Nucleus accumbens (tissue), 56 donors: ENCODE measurements at places on chromosomes 1 and 21.

DNA sequence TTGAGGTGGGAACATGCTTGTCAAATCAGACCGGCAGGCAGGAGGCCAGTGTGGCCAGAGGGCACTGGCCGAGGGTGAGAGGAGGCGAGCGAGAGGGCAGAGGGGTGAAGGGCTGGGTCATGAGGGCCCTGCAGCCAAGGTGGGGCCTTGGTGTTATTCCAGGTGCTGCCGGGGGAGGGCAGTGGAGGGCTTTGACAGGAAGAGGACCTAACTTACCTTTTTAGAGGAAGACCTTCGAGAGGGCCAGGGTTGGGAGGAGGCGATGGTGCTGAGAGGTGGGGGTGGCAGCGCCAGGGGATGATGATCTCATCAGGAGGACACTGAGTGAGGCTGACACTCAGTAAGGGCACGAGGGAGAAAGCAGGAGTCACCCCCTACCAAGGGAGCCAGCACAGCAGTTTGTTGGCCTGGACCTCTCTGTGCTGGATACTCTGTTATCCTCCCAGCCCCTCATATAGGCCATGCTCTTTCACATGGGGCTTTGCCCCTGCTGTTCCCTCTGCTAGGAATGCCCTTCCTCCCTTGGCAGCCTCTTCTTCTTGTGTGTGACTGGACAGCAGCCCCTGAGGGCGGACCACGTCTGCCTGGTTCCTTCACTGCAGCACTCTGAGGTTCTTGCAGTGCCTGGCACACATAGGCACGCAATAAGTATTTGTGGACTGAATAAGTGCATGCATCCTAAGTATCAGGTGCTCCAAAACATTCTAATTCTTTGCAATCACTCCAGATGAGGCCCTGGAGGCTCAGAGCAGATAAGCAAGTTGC is 7.5 kb upstream of the TTC22 start:
- no peak for DNase-seq

DNA sequence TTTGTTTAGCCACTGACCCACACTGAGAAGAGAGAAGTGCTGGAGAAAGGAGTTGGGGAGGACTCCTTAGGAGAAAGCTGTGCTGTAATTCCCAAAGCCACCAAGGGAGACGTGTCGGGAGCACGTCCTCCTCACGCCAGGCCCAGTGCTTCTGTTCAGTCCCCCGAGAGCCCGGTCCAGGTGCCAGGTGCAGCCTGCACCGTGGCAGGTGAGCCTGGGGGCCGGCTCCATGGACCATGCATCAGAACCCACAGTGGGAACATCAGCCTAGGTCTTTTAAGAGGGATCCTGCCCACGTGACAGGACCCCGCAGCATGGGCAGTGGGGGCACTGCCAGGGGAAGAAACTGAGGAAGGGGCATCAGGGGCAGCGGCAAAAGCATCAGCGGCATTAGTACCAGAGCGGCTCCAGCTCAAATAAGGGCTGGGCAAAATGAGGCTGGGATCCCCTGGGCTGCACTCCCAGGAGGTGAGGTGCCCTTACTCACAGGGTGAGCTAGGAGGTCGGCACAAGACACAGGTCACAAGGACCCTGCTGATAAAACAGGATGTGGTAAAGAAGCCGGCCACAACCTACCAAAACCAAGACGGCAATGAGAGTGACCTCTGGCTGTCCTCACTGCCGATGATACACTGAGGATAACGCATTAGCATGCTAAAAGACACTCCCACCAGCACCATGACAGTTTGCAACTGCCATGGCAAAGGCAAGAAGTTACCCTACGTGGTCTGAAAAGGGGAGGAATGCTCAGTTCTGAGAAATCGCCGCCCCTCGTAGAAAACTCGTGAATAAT is 24.6 kb upstream of the PRDM15 start:
- no peak for DNase-seq

- DNase-seq, result no peak
Observed at GRCh38 chr1:41358131-41359021, 2.9 kb upstream of the FOXO6 start.

DNA sequence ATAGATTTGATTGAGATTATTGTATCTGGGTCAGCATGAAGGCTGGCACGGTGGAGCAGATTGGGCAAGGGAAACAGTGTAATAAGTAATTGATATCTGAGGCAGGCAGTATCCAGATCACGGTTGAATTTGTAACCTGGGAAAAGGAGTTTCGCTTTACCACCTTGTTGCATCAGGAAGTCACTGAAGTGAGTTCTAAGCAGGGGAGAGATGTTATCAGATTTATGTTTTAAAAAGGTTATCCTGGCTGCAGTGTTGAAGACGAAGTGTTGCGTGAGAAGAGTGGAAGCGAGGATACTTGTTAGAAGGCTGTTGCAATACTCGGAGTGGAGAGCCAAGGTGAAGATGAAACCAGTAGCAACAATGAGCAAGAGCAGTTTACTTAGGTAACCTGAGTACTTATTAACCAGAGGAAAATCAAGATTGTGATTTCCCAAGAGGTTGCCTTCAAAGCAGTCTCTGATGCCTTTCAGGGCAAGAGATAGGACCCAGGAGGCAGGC is 77.8 kb downstream of the LHX9 start:
- DNase-seq, result no peak

DNA sequence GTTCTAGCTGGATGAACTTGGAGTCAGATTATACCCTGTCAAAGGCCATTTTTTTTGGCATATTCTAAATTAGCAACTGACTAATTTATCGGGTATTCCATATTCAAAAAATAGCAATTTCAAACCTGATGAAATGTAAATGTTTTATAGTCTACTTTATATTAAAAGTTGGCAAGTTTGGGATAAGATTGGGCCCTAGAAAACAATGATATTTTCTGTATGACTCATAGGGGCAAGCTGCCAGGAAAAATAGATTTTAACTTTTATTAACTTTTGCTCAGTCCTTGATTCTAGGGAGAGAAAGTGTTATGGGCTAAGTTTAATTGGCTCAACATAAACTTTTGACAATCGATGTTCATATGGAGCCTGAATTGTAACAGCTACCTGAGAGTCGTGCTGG is 576.9 kb upstream of the B3GALT2 start:
- DNase-seq, result no peak

- DNase-seq, result no peak
Observed at GRCh38 chr1:87226341-87226760, 102.3 kb upstream of the LMO4 start.

- DNase-seq, result no peak
Observed at GRCh38 chr1:201119206-201120197, 7.3 kb upstream of the CACNA1S start.

DNA sequence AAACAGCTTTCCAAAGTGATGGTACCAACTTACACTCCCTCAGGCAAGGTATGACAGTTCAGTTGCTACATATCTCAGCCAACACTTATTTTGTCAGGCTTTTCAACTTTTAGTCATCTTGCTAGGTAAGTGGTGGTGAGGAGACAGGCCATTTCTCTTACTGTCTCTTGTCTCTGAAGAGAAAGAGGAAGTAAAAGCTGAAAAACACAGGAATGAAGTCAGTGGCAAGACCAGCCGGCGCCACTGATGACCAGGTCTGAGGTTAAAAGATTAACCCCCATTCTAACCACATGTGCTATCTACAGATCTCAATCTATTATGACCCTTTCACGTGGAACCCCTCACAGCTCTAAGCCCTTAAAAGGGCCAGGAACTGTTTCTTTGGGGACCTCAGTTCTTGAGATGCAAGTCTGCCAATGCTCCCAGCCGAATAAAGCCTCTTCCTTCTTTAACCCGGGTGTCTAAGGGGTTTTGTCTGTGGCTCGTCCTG is 4.2 kb downstream of the ADCY10 start:
- no peak for DNase-seq

DNA sequence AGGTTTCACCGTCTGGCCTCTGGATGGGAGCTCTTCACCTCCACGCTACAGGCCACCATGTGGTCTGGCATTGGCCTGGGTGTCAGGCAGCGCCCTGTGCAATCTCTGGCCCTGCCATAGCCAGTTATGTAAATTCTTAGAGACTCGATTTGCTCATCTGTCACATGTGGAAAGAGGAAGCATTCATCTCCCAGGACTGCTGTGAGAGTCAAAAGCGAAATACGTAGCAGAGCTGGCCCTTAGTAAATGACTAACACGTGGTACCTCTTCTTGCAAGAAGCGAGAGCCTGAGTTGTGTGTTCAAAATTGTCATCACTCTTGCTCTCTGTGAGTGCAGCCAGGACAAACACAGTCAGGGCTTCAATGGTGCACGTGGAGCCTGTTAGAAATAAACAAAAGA is 159.0 kb upstream of the BACE2 start:
- peak; percentile 7 for DNase-seq
